ENCODE measurements at places on chromosomes 2 and 18. TPM values are rescaled to one million over a fixed set of nuclear protein-coding genes. Genes with fewer than 3 reads are reported as not detected.

Gene RSAD2
- total RNA-seq = not detected

DNA sequence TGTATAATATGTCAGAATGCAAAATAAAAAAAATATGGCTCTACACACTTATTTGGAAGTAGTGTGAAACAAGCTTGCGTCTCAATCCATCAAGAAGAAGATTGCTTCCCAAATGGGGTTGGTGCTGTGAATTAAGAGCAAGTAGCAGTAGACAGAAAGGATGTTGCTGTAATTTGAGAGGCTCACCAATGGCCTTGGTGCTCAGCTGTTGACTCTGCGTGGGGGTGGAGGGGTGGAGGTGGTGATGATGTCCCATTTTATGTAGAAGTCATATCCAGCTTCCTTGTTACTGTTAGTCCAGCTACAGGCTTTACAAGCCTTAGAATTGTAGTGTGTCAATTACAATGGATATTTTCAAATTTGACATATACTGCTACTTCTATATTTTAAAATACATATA lies 223.4 kb upstream of the RND3 start:
- peak; percentile 56 for DNase-seq

DNA sequence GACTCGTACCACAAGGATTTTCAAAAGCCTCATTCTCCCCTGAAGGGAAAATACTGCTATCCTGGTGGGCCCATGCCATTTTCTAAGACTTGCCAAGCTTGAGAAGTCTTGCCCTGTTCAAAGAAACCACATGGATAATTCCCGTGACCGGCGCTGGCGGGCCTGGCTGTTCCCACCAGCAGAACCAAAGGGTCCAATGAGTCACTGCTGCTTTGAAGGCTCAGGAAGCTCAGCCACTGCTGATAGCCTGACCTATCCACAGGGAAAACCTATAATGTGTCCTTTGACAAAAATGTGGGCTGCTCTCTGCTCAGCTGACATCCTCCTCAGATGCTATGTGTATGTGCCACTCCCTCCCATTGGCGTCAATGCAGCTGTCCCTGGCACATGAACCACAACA lies 137.9 kb upstream of the RAB12 start:
- DNase-seq = peak; percentile 85

DNA sequence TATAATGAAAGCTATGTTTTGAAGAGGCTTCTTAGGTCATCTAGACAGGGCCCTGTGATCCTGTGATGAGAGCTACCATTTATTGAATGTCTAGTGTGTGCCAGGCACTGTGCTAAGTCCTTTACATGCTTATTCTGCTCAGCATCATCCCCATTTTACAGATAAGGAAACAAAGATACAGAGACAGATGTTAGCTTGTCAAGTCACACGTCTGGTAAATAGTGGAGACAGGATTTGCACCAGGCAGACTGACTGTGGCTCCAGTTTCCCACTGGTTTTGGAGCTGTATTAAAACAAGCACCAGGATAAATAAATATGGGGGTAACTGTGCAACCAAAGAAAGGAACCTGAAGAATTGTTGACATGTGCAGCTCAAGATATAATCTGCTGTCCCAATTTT lies 19.2 kb upstream of the EML6 start:
- no peak for DNase-seq

Gene NEU2
- total RNA-seq = not detected

Gene SLC4A5
- not detected for total RNA-seq

GRCh38 chr2:53708988-53709387 lies 58.6 kb upstream of the CHAC2 start:
- no peak for DNase-seq

DNA sequence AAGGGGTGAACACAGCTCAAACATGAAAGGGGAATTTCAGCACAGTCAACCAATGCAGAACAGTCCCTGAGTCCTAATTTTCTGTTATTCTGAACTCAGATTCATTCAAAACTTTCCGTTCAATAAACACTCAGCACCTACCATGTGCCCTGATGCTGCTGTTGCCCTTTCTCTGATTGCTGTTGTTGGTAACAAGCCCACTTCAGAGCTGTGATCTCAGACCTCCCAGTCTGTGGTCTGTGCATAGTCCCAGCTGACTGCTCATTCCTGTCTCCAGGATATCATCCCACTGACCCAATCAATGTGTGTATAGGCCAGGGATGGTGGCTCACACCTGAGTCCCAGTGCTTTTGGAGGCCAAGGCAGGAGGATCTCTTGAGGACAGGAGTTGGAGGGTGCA lies 82.7 kb upstream of the SLC35G4 start:
- DNase-seq = no peak

GRCh38 chr2:207589143-207589542 lies 36.1 kb downstream of the METTL21A start:
- DNase-seq = no peak

GRCh38 chr2:86807133-86807467 lies 16.4 kb upstream of the CD8A start:
- DNase-seq = no peak

DNA sequence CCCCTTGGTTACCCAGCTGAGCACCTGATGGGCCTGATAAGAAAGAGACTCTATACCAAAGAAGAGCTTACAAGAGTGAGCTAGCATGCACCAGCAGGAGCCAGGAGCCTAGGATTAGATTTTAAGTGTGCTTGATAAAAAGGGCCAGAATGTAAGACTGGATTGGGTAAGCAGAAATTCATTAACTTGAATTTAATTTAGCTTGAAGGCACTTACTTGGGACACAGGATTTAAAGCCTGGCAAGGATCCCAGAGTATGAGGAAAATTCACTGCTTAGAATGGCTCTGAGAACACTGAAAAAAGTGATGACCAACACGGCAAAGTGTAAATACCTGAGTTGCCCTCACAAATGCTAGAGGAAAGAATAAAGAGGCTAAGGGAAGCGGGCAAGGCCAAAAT lies 91.3 kb upstream of the RBBP8 start:
- DNase-seq = no peak

Gene KIF5C
- 5.8 TPM for total RNA-seq

- peak; percentile 6 for DNase-seq
Measured at GRCh38 chr2:7755879-7756278, 838.7 kb downstream of the RNF144A start.

Gene TMEM214
- total RNA-seq = 38.0 TPM

GRCh38 chr18:77346208-77346810 lies 96.7 kb downstream of the GALR1 start:
- no peak for DNase-seq

DNA sequence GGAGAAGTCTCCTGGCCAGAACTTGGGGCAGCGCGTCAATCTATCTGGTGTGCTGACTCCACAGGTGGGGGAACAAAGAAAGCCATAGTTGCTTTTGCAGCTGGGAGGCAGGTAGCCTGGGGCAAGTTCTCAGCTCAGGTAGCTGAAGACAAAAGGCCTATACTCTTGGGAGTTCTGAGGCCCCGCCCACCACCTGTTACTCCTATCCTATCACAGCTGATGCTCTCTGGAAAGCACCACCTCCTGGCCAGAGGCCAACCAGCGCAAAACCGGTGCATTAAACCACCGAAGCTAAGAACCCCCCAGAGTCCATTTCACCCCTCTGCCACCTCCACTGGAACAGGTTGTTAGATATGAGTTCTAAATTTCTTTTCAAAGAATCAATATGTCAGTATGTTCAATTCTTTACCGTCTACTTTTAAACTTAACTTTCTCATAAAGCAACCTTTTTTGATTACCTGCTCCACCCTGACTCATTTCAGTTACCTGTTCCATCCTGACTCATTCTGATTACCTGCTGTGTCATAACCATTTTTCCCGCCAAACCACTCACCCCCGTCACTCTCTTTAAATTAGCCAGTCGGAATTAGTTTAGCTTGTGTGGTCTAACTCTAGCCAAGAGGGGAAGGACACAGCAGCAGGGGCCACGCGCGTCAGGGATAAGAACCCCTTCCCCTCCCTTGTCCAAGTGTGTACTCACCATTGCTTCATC lies 43.4 kb downstream of the UPP2 start:
- DNase-seq = no peak

- DNase-seq = no peak
Measured at GRCh38 chr2:11321847-11322246, 22.6 kb downstream of the ROCK2 start.

Data from SJCRH30 (cell line).